ENCODE measurements at places on chromosomes 16 and 17.

- no peak for DNase-seq
These were observed 134.9 kb downstream of the MSI2 start for GRCh38 chr17:57391076-57391825.

- no peak for DNase-seq
These were observed 10.7 kb downstream of the MSRB1 start for GRCh38 chr16:1932050-1933028.

DNA sequence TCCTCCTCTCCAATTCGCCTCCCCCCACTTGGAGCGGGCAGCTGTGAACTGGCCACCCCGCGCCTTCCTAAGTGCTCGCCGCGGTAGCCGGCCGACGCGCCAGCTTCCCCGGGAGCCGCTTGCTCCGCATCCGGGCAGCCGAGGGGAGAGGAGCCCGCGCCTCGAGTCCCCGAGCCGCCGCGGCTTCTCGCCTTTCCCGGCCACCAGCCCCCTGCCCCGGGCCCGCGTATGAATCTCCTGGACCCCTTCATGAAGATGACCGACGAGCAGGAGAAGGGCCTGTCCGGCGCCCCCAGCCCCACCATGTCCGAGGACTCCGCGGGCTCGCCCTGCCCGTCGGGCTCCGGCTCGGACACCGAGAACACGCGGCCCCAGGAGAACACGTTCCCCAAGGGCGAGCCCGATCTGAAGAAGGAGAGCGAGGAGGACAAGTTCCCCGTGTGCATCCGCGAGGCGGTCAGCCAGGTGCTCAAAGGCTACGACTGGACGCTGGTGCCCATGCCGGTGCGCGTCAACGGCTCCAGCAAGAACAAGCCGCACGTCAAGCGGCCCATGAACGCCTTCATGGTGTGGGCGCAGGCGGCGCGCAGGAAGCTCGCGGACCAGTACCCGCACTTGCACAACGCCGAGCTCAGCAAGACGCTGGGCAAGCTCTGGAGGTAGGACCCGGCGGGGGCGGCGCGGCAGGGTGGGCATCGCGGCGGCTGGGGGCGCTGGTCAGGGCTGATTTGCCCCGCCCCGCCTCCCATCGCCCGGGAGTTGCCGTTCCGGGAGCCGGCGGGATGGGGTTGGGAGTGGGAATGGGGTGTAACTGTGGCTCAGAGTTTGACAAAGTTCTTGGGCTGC, 567 bp downstream of the SOX9 start:
- DNase-seq, result no peak

DNA sequence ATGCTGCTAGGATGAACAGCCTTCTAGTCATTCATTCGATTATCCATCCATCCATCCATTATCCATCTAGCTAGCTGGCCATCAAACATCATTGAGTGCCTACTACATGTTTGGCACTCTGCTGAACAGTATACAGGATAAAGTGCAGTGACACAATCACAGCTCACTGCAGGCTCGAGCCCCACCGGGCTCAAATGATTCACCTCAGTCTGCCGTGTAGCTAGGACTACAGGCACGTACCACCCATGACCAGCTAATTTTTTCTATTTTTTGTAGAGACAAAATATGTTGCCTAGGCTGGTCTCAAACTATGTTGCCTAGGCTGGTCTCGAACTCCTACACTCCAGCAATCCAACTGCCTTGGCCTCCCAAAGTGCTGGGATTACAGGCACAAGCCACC, 50.0 kb downstream of the SSH2 start:
- DNase-seq, result no peak

DNA sequence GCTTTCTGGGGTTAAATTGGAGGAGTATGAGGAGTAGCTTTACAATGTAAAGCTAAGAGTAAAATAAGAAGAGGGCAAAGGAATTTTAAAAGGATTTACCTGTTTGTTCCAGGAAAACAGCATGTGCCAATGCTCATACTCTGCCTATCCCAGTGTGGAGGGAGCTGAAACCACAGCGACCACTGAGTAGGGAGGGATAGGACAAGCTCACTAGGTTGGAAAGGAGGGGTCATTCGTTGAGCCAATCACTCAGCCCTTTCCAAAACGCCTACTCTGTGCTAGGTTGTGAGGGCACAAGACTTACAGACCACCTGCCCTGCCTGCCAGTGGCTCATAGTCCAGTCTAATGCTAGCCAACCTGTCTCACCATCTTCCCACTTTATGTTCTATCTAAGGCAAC, 1.1 kb upstream of the DNAJC7 start:
- no peak for DNase-seq

GRCh38 chr17:6679241-6679640, 27.7 kb downstream of the C17orf100 start:
- DNase-seq, result no peak

- DNase-seq, result no peak
These were observed 184.8 kb downstream of the IRX5 start for GRCh38 chr16:55115506-55115905.

Data from stimulated activated CD4-positive, alpha-beta T cell treated with anti-CD3 and anti-CD28 coated beads, Interleukin-12 subunit alpha, Interleukin-12 subunit beta, amount 100 ng/mL, for 48 hours (primary cell).